NCI-H1417 treated with DMSO at 0.1 percent for 48 hours (cell line): ENCODE measurements at places on chromosomes 1 and 21.

DNA sequence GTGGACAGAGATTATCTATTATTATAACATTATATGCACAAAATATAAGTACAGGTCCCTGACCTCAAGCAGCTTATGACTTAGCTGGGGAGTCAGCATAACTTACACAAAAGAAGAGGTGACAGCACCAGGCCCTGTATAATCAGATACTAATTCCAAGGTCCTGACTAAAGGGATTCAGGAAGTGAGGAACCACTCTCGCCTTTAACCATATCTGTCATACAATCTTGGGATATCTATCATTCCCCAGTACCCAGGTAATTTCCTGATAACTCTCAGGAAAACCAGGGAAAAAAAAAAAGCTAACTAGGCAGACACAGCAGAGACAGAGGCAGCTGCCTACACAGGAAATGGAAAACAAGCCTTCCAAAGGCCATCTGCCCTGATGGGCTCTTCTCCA, 78.5 kb upstream of the CAMK1G start:
- no peak for DNase-seq

- no peak for DNase-seq
Observed at GRCh38 chr1:201778279-201779065, 50.5 kb upstream of the IPO9 start.

DNA sequence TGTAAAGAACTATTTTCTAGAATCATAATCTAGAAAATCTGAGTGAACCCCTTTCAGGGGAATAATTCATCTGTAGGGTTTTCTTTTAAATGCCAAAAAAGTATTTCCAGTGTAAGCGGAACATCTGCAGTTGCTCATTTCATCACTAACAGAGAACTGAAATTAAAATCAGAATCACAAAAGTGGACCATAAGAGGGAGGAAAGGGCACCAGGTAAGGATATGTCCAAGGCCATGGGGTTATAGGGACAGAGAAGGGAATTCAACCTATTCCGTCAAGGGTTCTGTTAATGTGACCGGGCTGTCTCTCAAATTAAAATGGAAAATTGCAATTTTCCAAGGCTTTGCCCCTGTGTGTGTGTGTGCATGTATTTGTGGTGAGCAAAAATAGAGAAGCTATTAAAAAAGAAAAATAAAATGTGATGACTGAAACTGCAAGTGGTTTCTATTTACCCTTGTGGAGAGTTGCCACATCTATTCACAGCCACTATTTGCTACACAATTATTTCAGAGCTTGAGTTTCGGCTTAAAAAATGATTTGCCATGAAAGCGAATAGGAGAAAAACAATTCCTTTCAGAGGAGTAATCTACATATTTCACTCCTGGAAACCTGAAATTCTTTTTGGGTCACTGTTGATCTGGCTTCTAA, 53.1 kb downstream of the APP start:
- no peak for DNase-seq

DNA sequence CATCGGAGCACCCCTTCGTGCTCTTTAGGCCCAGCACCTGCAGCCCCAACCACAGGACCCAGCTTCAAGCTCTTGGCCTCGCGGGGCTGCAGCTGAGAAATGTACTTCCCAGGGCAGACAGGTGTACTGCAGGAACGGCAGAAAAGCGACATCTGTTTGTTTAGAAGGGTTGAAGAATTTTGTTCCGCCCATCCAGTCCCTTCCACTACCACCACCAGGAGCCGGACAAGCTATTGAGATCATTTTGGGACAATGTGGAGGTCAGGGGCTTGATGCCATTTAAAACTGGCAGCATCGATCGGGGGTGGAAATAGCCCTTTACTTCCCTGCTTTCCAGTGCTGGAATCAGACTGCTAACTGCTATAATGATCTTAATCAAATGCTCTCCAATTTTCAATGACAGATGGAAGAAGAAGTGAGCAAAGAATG, 1.7 kb downstream of the SERTAD4 start:
- no peak for DNase-seq

DNA sequence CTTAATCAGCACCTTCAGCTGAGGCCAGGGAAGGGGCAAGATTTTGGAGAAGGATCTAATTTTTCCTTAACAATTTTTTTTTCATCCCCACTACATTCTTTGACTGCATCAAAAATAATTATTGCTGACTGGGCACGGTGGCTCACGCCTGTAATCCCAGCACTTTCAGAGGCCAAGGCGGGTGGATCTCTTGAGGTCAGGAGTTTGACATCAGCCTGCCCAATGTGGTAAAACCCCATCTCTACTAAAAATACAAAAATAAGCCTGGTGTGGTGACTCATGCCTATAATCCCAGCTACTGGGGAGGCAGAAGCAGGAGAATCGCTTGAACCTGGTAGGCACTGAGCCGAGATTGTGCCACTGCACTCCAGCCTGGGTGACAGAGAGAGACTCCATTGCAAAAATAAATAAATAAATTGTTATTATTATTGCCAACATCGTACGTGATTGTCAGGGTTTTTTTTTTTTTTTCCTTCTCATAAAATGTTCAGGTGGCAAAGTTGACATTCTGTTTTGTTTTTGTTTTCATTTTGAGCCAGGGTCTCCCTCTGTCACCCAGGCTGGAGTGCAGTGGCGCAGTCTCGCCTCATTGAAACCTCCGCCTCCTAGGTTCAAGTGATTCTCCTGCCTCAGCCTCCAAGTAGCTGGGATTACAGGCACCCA, 37.3 kb upstream of the MORC3 start:
- DNase-seq: no peak

DNA sequence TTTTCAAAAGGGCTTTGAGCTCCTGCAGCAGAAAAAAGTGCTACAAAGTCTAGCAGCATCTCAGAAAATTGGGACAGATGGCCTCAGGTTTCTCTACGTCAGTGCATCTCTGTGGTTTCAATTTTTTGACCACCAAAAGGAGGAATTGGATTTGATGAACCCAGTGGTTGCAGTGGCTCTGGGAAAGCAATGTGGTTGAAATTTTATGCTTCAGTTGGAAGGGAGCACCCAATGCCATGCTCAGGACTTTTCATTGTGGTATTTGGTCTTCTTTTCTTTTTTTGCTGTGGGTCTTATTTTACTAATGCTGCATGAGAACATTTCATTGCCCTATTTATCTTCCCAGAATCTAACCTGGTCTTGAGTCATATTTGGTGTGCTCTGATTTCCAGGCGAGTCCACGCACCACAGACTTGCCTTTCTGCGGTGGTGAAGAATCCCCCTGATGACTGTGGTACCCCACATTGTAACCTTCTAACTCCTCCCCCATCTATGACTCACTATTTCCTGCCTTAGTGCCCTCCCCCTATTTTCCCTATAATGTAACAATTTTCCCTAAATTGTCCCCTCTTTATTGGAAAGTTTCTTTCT, 56.7 kb downstream of the S1PR1 start:
- DNase-seq: no peak

DNA sequence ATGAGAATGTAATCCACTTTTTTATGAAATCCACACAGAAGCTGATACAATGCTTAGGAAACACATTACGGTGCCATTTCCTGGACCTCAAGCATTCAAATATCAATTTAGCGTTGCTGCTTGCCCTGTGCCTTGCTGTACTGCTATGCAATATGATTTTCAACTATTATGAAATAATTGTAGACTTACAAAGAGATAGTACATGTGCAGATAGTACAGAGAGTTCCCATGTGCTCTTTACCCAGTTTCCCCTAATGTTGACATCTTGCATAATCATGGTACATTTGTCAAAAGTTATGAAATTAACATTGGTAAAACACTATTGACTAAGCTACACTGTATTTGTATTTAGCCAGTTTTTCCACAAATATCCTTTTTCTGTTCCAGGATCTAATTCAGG, 37.7 kb upstream of the PTBP2 start:
- DNase-seq: no peak

- DNase-seq: no peak
Observed at GRCh38 chr1:48200166-48200900, 22.2 kb upstream of the SLC5A9 start.

DNA sequence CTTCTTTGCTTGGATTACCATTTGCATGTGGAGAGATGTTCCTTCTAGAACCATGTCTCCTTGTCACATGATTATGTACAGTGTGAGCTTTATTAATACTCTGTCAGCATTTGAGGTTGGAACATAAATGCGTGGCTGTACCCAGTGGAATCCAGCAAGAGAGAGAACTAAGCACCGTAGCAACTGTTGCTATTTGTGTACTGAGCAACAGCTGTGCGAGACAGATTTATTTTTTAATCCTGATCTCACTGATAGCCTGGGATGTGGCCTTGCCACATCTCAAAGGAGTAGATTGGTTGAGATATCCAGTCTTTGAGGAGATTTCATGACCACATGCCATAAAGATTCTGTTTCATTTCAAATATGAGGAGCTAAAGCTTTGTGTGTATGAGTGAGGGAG, 43.4 kb downstream of the KIF1B start:
- no peak for DNase-seq

DNA sequence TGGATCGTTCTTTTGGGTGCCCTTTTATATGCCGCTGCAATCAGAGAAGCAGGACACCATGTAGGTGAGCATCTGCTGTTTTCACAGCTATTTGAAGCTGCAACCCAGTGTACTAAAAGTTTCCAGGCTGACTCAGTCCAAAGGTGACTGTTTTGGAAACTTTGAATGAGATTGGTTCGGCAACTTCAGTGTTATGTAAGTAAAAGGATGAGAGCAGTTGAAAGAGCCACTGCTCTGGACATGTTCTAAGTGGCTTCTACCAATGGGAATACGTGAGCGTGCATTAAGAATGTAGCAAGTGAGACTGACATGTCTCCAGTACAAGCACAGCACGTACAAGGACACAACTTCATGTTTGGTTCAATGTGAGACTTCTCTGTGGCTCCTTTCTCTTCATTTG, 55.6 kb downstream of the DDR2 start:
- no peak for DNase-seq

DNA sequence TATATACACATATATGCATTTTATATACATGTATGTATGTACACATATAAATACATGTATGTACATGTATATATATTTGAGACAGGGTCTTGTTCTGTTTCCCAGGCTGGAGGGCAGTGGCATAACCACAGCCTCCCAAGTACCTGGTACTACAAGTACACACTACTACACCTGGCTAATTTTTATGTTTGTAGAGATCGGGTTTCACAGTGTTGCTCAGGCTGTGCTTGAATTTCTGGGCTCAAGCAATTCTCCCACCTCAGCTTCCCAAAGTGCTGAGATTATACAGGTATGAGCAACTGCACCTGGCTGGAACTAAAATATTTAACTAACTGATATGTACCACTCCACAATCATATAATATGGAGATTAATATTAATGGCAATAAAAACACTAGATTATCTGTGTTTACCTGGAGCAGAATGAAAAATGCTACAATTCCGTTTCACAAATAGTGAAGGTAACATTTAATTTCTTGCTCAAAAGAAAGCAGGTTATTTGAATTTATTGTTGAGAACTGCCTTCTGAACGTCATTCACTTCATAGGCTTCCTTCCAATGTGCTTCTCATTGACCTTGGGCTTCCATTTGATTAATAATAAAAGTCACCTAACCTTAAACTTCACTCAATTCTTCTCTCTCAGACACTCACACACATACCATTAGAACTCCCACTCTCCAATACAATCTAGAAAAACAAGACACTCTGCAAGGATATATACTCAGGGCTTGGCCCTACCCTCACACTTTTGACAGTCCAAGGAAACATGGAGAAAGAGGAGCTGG, 57.0 kb downstream of the PTGER3 start:
- peak; percentile 39 for DNase-seq

GRCh38 chr1:222749927-222750326, 12.9 kb downstream of the FAM177B start:
- no peak for DNase-seq

DNA sequence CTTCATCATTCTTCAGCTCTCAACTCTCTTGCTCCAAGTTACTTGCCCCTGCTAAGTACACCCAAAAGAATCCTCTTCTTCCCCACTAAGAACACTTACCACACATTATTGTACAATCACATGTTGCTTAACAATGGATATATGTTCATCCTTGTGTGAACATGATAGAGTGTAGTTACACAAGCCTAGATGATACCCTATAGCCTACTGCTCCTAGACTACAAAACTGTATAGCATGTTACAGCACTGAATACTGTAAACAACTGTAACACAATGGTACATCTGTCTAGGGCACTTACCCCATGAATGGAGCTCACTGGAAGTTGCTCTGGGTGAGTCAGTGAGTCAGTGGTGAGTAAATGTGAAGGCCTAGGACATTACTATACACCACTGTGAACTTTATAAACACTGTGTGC, 77.4 kb downstream of the RERE start:
- DNase-seq: no peak

DNA sequence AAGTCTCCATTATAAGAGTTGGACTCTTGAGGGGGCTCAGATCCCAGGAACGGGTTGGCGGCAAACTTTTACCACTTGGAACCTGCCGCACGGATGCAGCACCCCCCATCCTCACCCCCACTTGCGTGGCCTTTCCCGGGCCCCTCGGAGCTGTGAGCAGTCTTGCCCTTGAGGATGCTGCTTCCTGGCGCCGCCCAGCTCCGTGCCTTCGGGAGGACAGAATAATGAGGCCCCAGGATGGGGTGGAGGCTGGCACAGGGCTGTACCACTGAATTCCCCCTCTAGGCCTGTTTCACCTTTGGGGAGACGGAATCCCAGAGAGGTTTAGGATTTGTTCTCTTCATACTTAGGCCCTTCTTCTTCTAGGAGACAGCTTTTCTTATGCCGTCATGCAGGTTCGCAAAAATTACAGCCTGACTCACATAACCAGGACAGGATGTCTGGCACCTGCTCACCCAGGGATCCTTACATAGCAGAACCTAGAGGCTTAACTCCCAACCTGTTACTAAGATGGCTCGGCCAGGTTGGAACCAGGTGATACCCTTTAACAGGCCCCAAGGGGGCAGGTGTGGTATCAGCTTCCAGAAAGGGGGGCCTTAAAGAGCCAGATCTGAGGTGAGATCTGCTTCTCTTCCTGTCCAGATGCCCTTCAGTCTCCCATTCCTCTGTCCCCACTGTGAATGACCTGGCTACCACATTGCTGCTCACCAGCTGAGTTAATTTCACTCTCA, 1.5 kb downstream of the TRNP1 start:
- DNase-seq: no peak

GRCh38 chr1:43352351-43352705, 6.5 kb upstream of the CDC20 start:
- DNase-seq: no peak

GRCh38 chr1:180540697-180541594, 17.8 kb upstream of the OVAAL start:
- no peak for DNase-seq
